GM12891 (cell line): ENCODE measurements at places on chromosomes 12 and 14.

DNA sequence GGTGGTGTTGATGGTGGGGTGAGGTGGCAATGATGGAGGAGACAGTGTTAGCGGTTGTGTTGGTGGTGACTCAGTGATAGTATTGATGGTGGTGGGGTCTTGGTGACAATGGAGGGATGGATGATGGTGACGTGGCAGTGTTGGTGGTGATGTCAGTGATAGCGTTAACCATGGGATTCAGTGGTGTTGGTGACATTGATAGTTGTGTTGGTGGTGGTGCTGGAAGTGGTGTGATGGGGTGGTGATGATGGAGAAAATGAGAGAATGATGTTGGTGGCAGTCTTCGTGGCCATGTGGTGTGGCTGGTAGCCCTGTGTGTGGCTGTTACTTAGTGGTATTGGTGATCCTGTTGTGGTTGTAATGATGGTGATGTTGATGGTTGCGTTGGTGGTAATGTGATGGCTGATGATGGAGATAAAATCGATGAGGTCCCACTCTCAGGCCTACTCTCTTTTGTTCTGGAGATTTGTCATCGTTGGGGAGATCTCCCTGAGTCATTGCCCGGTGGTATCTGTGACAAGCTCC, 2.6 kb downstream of the DTX1 start:
- DNase-seq, result no peak

DNA sequence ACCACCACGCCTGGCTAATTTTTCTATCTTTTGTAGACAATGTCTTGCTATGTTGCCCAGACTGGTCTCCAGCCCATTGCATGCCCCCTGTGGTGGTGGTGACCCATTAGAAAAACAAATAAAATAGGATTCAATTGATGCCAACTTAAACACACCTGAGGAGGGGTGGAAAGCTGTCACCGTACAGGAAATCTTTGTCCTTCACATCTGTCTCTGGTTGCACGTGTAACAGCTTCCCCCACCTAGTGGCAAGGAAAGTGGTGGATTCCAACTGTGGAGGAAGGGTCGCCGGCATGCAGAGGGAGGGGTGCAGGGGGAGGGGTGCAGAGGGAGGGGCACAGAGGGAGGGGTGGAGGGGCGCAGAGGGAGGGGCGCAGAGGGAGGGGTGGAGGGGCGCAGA, 26.1 kb upstream of the GPR68 start:
- no peak for DNase-seq

- DNase-seq, result no peak
Measured at GRCh38 chr12:26940516-26941214, 2.4 kb downstream of the FGFR1OP2 start.

DNA sequence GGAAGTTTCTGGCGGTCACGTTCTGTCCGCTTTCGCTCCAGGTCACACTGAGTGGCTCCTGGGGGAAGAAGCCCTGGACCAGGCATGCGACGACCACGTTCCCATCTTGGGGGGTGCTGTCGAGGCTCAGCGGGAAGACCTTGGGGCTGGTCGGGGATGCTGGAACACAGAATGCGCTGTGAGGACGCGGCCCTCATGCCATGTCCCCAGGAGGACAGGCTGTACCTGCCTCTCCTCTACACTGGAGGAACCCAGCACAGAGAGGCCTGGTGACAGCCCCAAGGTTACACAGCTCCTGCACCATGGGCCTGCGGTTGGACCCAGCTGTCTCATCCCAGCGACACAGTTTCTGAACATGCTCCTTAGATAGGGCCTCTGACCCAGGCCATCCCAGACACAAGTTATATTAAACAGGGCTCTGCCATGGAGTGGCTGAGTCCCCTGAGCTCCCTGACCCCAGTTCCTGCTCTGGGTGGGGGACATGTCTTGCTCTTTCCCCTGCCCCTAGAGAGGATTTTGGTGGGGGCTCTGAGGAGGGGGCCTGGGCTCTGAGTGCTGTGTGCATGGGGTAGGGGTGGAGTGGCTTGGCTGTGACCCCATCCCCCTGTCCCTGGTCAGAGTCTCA, 62.0 kb downstream of the TMEM121 start:
- no peak for DNase-seq

- no peak for DNase-seq
Measured at GRCh38 chr12:47534695-47535094, 171.1 kb downstream of the RPAP3 start.

DNA sequence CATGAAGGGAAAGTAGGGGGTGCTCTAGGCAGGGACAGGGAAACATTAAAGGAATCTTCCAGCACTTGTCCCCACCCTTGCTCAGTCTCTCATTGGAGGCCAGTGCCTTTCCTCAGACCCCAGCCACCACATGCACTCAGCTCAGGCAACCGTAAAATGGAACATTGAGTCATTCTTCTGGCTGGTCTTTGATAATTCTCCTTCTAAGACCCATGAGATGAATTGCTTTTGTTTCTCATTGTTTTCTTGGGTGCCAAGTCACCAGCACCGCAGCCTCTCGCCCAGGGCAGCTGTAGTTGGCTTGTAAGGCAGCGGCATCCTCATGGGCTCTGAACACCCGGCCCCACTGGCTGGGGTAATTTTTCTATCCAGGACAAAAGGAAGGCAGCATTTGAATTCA, 108.2 kb downstream of the PHETA1 start:
- DNase-seq, result no peak

DNA sequence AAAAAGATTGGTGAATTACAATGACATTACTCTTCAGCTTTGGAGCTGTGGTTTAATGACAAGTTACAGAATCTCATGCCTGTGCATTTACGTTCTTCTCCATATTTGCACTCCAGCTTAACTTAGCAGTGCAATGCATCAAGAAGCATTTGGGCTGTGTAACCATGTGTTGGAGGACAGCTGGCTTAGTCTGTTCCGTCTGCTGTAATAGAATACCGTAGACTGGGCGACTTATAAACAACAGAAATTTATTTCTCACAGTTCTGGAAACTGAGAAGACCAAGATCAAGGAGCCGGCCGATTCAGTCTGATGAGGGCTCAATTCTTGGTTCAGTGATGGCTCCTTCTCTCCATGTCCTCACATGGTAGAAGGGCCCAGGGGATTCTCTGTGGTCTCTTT, 943.5 kb downstream of the BCL11B start:
- DNase-seq, result no peak

- DNase-seq, result no peak
Measured at GRCh38 chr12:111445726-111446581, 40.2 kb downstream of the SH2B3 start.

DNA sequence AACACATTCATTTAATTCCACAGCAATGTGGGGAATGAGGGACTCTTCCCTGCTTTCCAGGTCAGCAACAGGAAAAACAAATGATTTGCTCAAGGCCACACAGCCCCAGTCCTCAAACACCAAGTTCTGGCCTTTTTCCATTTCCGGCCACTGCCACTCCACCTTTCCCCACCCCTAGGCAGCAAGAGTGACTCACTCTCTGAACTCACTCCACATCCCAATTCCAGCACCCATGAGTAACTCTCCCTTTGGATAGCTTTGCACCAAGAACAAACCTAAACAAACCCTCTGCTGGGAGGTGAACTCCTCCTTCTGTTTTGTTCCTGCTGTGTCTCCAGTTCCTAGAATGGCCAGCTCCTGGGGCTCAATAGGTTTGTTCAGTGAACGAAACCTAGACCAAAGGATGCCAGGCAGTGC, 30.4 kb upstream of the PLEKHG6 start:
- no peak for DNase-seq

- DNase-seq, result no peak
Measured at GRCh38 chr12:56449622-56449984, 377 bp upstream of the TIMELESS start.

DNA sequence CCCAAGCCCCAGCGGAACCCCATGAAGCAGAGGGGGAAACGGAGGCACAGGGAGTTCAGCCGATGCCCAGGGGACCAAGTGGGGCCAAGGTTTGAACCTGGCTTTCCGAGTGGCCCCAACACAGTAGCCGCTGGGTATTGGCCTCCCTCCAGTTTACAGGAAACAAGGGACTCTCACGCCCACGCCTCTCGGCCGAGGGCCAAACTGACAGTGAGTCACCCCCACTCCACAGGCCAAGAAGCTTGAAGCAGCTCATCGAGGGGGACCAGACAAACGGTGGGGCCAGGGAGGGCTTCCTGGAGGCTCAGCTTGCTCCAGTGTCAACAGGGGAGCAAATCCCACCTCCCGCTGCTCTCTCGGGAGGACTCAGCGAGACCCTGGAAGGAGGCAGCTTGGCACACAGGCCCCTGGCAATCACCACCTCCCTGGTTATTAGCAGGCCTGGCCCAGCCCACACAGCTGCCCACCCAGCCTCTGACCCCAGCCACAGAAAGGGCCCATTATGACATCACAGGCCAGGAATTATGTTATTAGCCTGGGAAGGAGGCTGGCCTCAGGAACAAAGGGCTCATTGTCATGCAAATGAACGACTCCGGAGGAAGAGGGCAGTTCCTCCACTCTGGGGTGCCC, 54.6 kb downstream of the NCOR2 start:
- DNase-seq, result no peak

- DNase-seq, result peak; percentile 58
Measured at GRCh38 chr14:24075485-24076301, 4.3 kb downstream of the CPNE6 start.

DNA sequence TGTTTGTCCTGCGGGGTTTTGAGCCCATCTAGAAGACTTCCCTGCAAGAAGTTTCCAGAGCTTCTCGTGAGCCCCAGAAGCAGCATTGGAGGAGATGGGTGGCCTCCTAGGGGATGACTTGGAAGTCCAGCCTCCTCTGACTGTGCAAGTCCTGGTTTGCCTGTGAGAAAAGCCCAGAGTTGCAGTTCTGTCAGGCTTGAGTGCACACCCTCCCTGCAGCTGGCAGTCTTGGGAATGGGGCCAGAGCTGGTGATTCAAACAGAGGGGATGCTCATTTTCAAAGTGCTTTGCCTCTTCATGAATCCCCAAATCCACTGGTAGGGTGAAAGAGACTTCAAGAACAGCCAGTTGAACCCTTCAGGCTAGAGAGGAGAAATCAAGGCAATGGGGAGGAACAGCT, 3.9 kb upstream of the PPP1R1A start:
- DNase-seq, result no peak

- DNase-seq, result no peak
Measured at GRCh38 chr12:124538194-124539082, 29.0 kb downstream of the NCOR2 start.

DNA sequence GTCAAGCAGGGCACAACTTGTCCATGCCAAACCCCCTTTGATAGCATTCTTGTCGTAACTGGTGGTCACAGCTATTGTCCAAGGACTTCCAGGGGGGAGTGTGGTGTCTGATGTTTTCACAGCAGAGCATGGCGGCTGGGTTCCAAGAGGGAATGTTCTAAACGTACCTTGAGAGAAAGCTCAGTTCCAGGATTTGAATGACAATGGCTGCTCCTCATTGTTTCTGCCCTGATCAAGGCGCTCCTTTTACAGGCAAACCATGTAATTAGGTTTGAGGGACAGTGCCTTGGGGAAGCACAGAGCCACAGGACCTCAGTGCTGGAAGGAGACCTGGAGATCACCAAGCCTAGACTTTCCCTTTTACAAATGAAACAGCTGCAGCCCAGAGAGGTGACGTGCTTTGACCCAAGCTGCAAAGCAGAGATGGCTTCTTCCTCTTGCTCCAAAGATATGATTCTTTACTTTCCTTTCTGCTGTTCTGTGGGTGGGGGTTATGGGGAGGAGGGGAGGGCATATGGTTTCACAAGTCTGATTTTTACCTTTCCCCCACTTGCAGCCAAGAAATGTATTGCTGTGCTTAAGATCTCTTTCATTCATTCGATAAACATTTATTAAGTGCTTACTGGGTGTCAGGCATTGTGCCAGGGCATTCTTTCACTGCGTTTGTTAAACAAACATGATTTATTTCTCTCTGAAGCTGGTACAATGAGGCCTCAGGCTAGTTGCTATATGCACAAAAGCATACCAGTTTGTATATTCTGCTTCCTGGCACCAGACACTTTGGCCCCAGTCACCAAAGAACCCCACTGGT, 172.8 kb downstream of the KTN1 start:
- DNase-seq, result no peak

- DNase-seq, result no peak
Measured at GRCh38 chr14:55339770-55340169, 68.5 kb downstream of the FBXO34 start.
